ENCODE measurements at places on chromosomes 2 and 18.

- DNase-seq: no peak
Measured at GRCh38 chr18:34657860-34658500, 52.1 kb upstream of the DTNA start.

DNA sequence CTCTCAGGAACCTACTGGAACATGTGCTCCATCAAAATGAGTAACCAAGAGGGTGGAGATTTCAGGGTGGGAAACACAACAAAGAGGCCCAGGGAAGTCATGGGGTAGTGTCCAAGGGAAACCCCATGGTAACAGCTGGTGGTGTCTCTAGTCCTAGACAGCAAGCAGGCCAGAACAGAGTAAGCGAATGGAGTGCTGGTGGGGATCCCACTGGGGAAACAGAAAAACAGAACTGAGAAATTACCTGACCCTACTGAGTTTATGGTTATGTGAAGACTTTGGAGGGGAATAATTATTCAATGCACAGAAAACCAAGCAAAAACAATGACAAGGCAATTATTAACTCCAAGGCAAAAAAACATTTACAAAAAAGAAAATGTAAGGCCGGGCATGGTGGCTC lies 16.9 kb downstream of the ERCC3 start:
- no peak for DNase-seq

DNA sequence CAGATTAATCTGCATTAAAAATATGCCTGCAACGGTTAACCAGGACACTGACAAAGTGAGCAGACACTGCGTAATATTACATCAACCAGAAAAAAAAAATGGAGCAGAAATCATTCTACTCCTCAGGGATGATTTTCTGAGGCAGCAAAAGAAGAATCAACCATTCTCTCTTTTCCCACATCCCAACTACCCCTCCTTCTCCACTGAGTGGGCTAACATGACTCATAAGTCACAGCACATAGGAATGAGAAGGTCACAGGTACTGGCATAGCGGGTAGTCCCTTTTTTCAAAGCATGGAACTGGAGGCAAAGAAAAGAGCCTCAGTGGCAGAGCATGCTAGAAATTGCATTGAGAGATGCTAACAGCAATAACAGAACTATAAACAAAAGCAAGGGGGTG lies 54.3 kb upstream of the TSPYL6 start:
- DNase-seq: peak; percentile 44

GRCh38 chr2:170887896-170888295 lies 41.2 kb upstream of the GORASP2 start:
- peak; percentile 34 for DNase-seq

GRCh38 chr2:239129147-239129920 lies 271.5 kb downstream of the HDAC4 start:
- DNase-seq: peak; percentile 23

DNA sequence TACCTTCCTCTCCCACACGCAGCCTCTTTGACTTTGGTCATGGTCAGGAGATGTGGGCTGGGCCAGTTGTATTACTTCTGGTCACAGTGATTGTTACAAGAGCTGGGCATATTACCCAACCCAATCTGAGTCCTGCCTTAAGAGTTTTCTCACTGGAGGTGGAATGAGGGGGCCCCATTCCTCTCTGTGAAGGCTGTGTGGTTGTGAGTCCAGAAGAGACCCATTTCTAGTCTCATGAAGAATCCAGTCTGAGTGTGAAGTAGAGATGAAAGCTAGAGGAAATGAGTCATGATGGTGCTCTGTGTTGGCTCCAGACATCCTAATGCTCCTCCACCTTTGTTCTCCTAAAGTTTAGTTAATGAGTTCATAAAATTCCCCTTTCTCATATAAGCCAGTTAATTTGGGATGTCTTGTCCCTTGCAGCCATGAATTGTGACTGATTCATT lies 50.8 kb upstream of the RASGRP3 start:
- DNase-seq: peak; percentile 71

GRCh38 chr2:64836566-64836965 lies 152.6 kb upstream of the SLC1A4 start:
- DNase-seq: no peak

- peak; percentile 33 for DNase-seq
Measured at GRCh38 chr2:63035169-63035568, 15.5 kb upstream of the OTX1 start.

GRCh38 chr2:108228006-108228405 lies 11.8 kb upstream of the SULT1C3 start:
- no peak for DNase-seq

DNA sequence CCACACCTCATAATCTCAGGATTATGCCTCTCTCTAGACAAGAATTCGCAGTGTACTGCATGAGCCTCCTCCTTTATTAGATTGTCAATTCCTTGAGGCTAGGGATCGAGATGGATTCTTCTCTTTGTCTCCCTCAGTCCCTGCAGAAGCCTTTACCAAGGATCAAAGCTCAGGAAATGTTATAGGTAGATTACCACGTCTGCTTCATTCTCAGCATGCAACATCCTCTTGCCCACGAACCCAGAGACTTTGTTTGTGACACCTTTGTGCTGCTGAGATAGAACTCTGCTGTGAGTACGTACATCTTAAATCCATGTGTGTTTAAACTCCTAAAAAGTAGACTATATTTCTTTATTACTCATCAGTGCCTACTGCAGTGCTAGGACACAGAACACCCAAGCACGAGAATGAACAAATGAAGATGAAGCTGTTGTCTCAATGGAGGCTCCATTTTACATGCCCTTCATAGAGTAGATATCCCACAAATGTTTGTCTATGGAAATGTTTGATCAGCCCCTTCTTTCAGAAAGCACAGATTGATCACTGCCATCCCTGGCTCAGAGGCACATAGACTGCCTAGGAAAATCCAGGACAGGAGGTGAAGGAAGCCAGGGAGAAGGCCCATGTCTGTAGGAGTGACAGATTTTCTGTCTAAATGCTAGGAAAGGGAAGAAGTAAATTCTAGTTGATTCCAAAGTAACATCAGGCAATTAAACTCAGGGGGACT lies 98.8 kb upstream of the KLHL29 start:
- no peak for DNase-seq

DNA sequence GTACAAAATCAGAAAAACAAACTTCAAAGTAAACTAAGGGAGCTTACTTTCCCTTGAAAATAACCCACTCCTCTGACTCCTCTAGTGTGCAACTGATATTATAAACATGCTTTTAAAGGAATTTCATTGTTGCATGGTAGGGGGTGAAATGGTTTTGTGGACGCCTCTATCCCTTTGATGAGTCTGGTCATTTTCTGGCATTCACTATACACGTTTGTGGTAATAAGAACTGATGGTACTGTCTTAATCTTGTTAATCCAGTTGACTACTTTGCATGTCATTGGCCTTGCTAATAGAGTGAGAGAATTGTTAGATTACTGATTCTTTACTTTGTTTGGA lies 2.8 kb downstream of the INSIG2 start:
- no peak for DNase-seq

DNA sequence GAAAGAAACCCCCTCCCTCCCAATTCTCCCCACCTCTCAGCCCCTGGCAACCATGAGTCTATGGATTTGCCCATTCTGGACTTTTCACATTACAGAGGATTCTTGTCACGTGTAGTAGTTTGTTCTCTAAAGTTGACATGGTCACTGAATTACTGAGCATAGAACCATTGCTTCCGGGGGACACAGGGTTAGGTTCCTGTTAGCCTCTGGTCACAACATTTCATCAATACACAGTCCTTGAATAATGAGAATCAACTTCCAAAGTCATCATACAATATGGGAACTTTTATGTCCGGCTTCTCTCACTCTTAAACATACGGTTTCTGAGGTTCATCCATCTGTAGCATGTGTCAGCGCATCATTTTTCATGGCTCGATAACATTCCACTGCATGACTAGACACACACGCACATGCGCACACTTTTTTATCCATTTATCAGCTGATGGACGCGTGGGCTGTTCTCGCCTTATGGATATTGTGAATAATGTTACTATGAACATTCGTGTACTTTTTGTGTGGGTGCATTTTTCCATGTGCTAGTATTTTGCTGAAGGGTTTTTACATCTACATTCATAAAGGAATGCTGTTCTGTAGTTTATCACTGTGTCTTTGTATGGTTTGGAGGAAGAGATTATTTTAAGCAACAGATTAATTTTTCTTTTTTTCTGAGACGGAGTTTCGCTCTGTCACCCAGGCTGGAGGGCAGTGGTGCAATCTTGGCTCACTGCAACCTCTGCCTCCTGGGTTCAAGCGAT lies 48.1 kb downstream of the PARD6G start:
- no peak for DNase-seq

GRCh38 chr2:105919826-105920225 lies 175.1 kb downstream of the NCK2 start:
- peak; percentile 46 for DNase-seq

DNA sequence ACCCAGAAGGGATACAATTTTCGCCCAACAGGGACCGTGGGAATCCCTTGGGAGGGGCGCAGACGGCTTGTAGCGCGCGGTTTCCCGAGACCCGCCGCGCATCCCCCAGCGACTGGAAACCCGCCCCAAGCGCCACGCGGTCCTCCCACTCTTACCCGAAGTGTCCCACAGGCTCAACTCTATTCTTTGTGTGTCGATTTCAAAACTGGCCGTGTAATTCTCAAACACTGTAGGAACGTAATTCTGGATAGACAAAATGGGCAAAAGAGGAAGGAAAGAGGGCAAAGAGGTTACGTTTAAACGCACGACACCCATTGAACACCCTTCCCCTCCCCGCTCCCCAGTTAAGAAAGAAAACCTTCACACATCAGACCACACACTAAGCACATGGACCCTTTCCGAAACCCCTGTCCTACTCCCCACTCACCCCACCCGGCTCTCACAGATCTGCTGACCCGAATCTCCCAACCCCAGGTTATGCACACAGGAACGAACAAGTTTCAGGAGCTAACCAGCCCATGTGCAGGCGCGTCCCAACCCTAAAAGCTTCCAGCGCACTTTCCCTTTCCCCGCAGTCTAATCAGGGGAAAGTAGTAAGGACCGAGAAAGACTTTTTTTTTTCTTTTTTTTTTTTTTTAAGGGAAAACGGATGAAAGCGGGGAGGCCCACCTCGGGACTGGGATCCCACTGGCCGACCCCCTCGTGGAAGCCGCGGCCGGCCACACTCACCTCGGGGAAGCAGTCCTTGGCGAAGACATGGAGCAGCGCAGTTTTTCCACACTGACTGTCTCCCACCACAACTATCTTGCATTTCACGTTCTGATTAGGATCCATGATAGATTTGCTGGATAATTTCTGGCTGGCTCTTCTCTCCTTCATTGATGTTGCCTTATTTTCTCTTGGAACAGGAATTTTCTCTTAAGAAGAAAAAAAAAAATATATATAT lies 655 bp downstream of the RND3 start:
- peak; percentile 49 for DNase-seq

All from ELR (cell line).